ENCODE measurements at places on chromosomes 16 and 17. TPM values are rescaled to one million over a fixed set of nuclear protein-coding genes. Genes with fewer than 3 reads are reported as not detected.

EFNB3 gene
- 6.3 TPM for polyA plus RNA-seq

KRTAP17-1 gene
- polyA plus RNA-seq = not detected

PRDM7 gene
- polyA plus RNA-seq = 0.32 TPM

SLFN12 gene
- polyA plus RNA-seq = 5.2 TPM

SEBOX gene
- polyA plus RNA-seq = not detected

SLC47A2 gene
- polyA plus RNA-seq = 0.33 TPM

GRCh38 chr16:89770367-89770766, 46.1 kb downstream of the FANCA start:
- DNase-seq = no peak

- peak; percentile 19 for DNase-seq
Observed at GRCh38 chr16:21950782-21951521, 2.2 kb upstream of the UQCRC2 start.

DNA sequence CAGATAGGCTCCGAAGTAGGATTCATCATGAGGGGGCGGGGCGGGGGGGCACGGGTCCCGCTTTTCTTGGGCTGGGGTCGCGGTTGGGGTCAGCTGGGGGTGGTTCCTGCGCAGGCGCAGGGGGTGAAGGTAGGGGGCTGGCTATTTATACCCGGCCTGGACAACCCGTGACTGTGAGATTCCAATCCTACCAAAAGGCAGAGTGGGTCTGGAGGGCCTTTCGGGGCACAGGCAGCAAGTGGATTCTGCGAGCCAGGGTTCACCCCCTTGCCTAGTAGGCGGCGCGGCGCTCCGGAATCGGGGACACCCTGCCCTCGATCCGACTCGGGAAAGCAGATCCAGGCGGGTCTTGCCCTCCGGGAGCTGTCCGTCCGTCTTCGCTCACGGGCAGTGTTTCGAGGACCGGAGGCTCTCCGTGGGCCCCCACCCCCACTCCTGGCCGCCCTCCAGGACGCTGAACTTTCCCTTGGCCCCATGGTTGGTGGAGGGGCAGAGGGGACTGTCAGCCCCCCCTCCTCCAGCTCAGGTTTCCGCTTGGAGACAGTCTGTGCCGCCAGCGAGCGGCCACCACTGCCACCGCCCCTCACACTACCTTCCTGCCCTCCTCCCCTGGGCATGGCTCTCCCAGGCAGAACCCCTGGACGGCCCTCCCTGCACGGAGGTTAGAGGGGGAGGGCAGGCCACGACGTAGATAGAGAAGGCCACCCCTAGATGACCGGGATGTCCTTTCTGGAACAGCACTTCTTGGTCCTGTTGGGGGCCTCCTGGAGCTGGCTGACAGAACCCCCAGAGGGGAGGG, 634 bp downstream of the SLC2A4 start:
- no peak for DNase-seq

GRCh38 chr16:65124596-65124995, 2.7 kb upstream of the CDH11 start:
- DNase-seq = no peak

DNA sequence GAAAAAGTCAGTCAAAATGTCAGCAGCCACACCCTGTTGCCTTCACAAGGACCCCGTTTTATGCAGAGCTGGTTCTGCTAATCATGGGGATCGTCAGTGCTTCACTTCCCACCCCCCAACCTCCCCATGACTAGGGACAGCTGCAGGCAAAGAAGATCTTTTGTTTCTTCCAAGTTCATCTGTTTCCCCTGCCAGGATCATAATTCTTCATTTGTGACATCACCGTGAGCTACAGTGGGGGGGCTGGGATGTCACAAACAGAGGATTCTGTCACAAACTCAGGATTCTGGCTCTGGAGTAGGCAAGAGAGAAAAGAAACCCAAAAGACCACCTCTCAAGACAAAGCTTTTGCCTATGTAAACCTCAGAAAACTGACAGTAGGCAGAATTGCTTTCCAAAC, 24.7 kb downstream of the DNAJC7 start:
- peak; percentile 25 for DNase-seq

GRCh38 chr17:15087946-15088345, 177.2 kb downstream of the PMP22 start:
- no peak for DNase-seq

GRCh38 chr17:73643852-73644144, 447 bp downstream of the SDK2 start:
- no peak for DNase-seq

DNA sequence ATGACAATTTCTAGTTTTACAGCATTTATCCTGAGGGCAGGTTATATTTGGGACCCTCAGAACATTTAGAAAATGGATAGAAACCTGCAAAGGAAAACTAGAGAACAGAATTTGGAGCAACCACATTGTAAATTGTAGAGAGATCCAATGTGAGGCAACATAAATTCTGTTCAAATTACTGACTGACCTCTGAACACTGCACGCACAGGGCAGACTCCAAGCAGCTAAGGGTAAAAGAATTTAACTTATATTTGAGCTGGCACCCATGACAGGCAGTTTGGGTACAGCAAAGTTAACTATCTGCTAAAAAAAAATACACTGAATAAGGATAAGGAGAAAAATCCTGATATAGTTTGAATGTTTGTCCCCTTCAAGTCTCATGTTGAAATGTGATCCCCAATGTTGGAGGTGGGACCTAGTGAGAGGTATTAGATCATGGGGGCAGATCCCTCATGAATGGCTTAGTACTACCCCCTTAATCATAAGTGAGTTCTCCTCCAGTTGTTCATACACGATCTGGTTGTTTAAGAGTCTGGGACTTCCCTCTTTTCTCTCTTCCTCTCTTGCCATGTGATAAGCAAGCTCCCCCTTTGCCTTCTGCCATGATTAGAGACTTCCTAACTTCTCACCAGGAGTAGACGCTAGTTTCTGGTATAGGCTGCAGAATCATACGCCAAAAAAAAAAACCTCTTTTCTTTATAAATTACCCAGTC, 75.7 kb downstream of the FBXL20 start:
- no peak for DNase-seq

- DNase-seq = no peak
Observed at GRCh38 chr17:74963656-74964055, 8.9 kb downstream of the HID1 start.
